ENCODE measurements at places on chromosomes 12 and 14.

DNA sequence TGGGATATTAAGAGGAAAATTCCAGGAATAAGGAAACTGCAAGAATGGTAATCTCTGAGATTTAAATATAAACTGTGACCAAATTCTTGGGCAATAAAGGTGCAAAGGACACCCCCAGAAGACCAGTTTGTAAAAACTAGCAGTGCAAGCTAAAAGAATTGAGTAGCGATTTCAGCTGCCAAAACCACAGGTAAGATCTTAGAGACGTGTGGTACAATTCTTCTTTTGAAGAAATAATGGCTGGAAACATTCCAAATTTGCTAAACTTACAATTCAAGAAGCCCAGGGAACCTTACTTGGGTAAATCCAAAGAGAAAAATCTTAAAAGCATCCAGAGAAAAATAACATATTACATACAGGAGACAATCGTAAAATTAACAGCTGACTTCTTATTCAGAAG is 12.0 kb downstream of the CATSPERB start:
- DNase-seq: no peak

GRCh38 chr14:20603813-20604690 is 12.9 kb upstream of the RNASE12 start:
- DNase-seq: no peak

DNA sequence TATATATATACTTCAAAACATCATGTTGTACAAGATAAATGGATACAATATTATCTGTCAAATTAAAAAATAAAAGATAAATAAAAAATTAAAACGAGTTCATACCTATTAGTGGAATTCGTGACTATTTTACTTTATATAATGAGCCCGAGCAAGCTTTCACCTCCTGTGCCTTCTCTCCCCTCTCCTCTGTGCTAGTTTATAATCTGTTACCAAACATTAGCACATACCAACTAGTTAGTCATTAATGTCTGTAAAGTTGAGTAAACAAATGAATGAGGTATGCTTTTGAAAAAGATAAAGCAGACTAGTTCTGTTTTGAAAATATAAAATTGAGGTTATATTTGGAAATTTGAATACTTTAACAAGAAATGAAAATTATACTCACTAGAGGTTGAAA is 84.0 kb downstream of the LRRC9 start:
- DNase-seq: no peak

- DNase-seq: no peak
Measured at GRCh38 chr12:115885040-115885690, 392.3 kb downstream of the MED13L start.

DNA sequence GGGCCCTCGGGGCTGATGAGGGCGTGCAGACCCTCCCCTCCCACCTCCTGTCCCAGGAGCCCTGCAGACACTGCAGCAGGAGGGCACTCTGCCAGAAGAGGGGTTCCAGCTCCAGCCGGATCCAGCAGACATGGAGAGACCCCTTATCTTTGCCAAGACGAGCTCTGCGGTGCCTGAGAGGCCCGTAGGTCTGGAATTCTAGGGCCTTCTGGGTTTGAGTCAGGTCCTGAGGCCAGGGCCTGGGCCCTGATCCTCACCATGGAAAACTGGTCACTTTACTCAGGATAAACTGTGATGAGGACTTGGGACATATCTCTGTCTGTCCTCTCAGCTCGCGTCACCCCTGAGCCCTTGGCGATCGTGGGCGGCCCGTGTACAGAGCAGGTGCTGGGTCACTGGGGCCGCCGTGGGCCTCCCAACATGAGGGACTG is 13.8 kb downstream of the MEG3 start:
- DNase-seq: no peak

- no peak for DNase-seq
Measured at GRCh38 chr12:25690996-25691864, 138.1 kb upstream of the LMNTD1 start.

GRCh38 chr12:57772429-57773322 is at the start of gene EEF1AKMT3:
Gene EEF1AKMT3, plus strand, starts transcription at chr12:57772614. Its CDS starts 111 bp downstream, at chr12:57772725.
- DNase-seq: peak; percentile 49

DNA sequence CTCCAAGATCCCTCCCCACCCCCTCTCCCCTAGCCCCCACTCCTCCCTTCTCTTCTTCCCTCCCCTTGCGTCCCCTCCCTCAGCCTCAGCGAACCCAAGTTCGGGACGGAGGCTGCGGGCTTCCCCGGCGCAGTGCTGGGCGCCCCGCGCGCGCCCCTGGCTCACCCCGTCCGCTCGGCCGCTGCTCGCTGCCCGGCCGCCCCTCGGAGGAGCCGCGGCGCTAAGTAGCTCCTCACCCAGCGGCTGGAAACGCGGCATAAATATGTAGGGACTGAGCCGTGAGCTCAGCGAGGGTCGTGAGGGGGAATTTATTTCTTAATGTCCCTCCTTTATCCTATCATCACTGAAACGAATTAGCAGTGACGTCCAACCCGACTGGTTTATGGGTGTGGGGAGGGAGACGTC is at the start of gene NOS1:
NOS1 (minus strand) TSS at position 280 of the 405 bp plus-strand sequence. CDS start 30,557 bp downstream, outside the sequence.
- no peak for DNase-seq

- DNase-seq: no peak
Measured at GRCh38 chr12:59570145-59570544, 25.7 kb upstream of the SLC16A7 start.

- DNase-seq: no peak
Measured at GRCh38 chr12:52442600-52443061, 8.5 kb upstream of the KRT75 start.
